ENCODE measurements at places on chromosomes 16 and 17. TPM values are rescaled to one million over a fixed set of nuclear protein-coding genes. Genes with fewer than 3 reads are reported as not detected.

The NGFR gene
- total RNA-seq, result 4.1 TPM

The KANSL1 gene
- total RNA-seq, result 26.9 TPM

The CSNK2A2 gene
- total RNA-seq, result 35.5 TPM

The KRTAP4-6 gene
- not detected for total RNA-seq

The CCDC182 gene
- total RNA-seq, result not detected

The IL34 gene
- total RNA-seq, result 1.5 TPM

The RUNDC3A gene
- total RNA-seq, result 0.45 TPM

The SPATA33 gene
- total RNA-seq, result 2.6 TPM

The DNAI2 gene
- not detected for total RNA-seq

The ZNF423 gene
- 7.8 TPM for total RNA-seq

The KRT40 gene
- not detected for total RNA-seq

The GRB7 gene
- 5.1 TPM for total RNA-seq

The KCNJ18 gene
- not detected for total RNA-seq

Data from left ventricle myocardium superior (tissue), 1 donor.